Stimulated activated CD8-positive, alpha-beta memory T cell treated with anti-CD3 and anti-CD28 coated beads, Interleukin-2, amount 100 ng/mL, for 48 hours (primary cell): ENCODE measurements at places on chromosomes 7 and 10.

- DNase-seq, result no peak
These were observed 420.8 kb downstream of the PHF14 start for GRCh38 chr7:11394438-11394837.

- DNase-seq, result no peak
These were observed 1166.1 kb downstream of the TYW1 start for GRCh38 chr7:68162712-68163111.

DNA sequence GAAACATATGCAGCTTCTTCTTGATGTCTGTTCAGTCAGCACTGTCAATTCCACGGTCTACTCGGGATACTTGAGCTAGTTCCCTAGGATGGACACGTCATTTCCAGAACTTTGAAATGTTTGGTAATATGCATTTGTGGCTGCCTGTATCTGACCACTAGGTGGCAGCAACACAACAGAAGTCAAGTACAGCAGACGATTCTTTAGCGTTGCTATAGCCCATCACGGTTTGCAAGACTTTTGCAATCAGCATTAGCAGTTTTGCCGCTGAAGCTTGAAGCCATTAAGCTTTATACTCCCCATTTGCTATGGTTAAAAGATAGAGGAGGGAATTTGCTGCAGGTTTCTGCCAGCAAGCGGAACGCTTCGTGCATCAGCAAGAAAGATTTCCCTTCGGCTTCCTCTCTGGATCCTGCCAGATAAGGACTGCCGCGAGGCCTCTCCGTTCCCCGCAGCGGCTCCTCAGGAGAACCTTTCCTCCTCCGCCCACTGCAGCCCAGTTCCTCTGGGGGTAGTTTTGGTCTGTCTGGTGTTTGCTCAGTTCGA is 63.5 kb downstream of the ABCC2 start:
- DNase-seq, result peak; percentile 23

GRCh38 chr10:27482984-27483956 is 20.8 kb upstream of the RAB18 start:
- DNase-seq, result no peak

- no peak for DNase-seq
These were observed 8.3 kb upstream of the MMP21 start for GRCh38 chr10:125783957-125784356.

DNA sequence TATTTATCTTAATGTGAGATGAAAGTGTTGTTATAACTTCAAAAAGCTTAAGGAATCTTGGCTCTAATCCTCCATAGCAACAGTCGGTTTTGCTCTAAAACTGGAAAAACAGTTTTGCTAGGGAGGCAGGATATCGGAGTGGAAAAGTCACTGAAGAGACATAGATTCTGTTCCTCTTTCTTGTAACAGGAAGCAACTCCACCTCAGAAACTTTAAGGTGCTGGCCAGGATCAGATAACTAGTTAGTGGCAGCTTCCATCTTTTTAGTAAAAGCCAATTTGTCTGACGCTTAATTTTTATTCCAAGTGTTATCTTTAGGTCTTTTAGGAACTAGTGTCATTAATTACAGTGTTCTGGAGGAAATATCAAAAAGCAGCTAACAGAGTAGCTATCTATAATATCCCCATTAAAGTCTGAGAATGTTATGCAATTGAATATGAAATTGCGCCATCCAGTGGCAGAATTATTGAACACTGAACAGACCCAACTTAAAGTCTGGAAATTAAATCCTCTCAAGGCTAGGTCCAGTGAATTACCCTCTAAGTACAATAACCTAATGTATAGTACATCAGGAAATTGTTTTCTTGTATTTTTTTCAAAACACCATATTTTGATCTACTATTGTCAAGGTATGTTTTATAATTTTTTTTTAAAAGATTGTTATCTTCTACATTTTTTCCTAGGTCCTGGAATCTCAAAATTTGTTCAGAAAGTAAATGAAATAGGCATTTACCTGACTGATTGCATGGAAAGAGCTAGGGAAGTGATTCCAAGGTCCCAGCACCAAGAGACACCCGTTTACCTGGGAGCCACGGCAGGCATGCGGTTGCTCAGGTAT is 65.9 kb upstream of the CC2D2B start:
- DNase-seq, result no peak

- no peak for DNase-seq
These were observed 58.2 kb downstream of the CAMK2B start for GRCh38 chr7:44267178-44267577.

DNA sequence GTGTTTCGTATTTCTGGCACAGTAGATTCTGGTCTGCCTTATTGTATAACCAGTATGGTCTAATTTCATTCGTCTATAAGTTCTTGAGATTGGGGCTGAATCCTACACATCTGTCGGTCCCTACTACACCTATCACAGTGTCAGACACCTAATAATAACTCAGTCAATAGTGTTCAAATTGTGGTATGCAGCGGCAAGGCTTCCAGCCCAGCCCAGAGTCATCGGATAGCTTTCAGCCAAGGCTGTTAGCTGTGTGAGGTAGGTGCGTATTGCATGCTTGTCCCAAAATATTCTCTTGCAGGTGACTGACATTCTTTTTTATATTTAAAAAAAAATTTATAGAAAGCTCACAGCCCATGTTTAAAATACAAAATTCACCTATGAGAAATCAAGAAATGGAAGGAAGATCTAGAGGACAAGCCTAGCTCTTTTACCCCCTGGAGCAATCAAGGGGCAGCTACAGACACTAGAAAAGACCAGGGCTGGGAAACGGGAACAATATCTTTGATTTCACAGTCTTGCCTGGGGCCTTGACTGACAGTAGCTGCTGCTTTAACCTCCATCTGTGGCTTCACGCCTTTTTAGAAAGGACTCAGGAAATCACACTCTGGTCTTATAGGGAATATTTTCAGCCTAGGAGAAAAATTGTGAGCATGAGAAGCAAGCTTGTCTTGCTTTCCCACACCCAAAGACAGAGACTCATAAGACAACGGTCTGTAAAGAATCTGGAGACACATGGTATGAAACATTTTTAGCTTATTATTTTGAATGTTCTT is 9.5 kb upstream of the ASB4 start:
- DNase-seq, result no peak

GRCh38 chr7:25738528-25738927 is 413.5 kb upstream of the NFE2L3 start:
- no peak for DNase-seq

GRCh38 chr7:29163854-29164253 is 17.5 kb upstream of the CPVL start:
- no peak for DNase-seq

- no peak for DNase-seq
These were observed 426.3 kb upstream of the POT1 start for GRCh38 chr7:125355899-125356298.

DNA sequence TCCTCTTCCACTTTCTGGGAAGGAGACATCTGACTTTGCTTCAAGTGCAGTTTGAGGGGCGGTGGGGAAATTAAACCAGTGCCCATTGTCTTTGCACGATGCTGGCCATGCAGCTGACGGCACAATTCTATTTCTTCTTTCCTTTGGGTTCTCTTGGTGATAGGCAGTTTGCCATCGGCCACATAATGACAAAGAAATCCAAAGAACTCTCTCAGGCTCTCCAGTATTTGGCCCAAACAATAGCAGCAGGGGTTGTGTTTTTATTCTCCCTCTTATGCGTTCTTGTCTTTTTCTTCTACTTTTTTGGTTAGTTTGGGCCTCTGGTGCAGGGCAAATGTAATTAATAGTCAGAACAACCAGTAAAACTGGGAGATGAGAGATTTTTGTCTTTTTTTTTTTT is 147.0 kb downstream of the EMX2 start:
- no peak for DNase-seq
